NCI-H774 (cell line): ENCODE measurements at places on chromosomes 2 and 18.

DNA sequence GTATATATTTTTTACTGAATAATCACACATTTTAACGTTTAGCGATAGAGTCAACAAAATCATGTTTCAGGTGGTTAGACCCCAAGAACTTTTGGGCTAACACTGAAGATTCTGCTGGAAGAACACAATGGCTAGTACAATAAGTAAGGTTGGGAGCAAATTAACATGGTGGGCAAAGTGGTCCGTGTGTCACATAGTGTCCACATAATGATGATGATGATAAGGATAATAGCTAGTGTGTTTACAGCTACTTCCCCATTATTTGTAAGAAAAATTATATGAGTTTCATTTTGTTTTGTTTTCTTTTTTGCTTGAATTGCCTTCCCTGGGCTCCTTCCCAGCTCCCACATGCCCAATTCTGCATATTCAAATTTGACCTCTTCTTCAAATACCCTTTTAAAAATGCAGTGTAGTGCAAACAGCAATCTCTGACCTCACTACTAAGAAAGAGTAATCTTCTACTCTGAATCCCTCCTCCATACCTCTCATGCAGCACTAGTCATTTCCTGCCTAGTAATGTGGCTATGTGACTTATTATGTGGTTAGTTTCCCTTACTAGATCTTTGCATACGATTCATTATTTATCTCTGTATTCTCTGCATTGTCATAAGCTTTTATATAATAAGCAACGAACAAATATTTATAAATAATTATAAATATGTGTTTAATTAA is 16.9 kb upstream of the VPS54 start:
- DNase-seq, result no peak

DNA sequence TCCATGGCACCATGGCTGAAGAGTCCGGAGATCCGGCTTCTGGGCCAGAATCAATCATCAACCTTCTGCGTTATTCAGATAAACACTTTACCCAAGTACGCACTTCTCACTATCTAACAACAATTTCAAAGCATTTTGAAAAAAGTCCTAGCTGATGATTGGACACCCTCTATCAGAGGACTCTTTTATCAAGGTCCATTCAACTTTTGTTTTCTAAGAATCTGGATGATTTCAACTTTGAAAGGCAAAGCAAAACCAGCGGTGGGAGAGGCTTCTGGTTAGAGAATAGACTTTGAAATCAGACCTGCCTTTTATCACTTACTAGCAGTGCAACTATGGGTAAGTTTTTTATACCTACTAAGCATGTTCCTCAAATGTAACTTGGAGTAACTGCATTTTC is 293.6 kb upstream of the TNP1 start:
- DNase-seq, result no peak

DNA sequence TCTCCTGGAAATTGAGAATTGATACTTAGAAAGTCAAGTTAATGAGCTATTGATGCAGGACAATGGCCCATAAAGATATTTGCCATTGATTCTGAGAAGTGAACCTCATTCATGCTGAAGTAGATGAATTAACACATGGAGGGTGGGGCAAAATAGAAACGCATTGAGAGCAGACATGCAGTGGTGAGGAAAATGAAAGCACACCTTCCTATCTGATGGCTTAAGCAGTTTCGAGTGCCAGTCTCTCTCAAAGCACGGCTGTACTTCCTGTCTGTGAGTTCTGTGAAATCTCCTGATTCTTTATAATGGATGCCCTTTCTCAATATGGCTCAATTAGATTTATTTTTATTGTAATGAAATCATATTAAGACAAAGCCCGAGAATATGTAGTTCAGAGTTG is 247.0 kb downstream of the TMX3 start:
- DNase-seq, result peak; percentile 29

DNA sequence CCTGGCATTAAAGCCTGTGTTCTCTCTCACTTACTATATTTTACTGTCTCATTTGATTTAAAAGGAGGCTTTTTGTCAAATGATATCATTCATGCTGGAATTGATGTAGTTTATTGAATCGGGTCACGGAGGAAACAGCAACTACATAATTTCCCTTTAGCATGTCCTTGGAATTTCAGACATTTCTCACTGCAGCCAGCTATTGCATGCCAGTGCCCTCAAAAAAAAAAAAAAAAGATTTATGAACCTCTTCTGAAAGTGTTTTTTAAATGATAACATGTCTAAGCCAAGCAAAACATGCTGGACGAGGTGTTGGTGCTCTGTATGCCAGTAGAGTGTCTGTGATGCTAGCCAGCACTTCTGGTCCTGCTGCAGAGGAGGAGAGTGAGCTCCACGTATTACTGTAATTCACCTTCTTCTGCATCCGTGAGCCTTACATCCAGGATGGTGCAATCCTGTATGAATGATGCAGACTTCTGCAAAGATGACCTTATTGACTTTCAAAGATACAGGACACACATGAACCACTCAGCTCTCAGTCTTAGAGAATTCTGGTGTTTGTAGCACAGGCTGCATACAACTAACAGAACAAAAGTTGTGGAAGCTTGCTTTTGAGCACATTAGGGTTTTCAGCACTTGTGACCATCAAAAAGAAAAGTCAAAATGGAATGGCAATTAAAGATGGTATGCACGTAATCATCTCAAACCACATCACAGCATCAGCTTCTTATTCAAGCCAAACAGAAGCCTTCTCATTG is 31.1 kb downstream of the UGP2 start:
- DNase-seq, result no peak

DNA sequence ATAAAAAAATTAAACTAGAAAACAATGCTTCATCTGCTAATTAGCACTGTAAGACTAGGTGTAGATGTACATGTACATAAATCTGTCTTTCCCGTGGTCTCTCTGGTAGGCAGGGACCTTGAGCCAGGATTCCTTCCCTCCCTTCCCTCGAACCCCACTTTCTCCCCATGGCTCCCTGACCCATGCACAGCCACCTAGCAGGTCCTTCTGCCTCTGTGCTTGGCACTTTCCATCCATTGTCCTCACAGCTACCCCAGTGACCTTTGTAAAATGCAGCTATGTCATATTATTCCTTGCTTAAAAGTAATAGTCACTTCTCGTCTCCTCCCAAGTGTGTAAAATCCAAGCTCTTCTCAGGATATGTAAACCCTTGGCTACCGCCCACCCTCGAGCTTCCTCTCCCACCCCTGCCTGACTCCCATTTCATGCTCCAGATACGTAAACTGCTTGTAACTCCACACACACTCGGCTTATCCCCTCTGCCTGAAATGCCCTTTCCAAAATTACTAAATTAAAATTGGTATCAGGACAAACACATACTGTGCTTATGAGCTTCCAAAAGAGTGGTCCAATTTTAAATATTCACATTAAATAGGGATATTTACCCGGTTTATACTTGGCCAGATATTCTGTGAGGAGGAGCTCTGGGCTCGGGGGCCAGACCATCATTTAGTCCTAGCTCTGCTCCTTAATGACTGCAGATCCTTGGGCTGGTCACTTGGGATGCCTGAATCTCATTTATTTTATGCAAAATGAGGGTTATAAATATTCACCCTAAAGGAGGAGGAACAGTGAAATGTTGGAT is 54.0 kb upstream of the RALBP1 start:
- no peak for DNase-seq

DNA sequence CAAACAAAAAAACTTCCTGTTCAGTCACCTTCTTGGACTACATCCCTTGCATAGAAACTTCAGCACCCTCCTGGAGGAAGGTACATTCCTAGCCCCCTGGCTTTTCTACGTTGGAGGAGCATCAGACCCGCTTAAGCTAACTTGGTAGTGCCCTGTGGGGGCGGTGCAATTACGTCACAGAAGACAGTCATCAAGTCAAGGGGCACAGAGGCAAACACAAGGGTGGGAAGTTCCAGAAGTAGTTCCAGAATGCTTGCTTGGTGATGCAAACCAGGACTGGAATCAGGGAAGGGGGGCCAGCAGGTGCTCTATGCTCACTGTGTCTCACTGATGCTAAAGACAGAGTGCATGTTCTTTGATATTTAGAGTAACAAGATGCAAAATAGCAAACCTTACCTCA is 15.2 kb upstream of the AGFG1 start:
- no peak for DNase-seq

DNA sequence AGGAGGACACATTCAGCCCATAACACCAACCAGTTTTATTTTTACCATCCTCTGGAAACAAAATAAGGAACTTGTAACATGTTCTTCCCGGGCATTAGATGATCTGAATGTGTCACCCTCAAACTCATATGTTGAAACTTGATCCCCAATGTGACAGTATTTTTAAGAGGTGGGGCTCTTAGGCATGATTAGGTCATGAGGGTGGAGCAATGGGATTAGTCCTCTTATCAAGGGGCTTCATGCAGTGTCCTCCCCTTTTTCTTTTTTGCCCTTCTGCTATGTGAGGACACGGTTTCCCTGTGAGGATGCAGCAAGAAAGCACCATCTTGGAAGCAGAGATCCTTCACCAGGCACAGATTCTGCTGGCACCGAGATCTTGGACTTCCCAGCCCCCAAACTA is 401.5 kb upstream of the TRIB2 start:
- DNase-seq, result no peak

DNA sequence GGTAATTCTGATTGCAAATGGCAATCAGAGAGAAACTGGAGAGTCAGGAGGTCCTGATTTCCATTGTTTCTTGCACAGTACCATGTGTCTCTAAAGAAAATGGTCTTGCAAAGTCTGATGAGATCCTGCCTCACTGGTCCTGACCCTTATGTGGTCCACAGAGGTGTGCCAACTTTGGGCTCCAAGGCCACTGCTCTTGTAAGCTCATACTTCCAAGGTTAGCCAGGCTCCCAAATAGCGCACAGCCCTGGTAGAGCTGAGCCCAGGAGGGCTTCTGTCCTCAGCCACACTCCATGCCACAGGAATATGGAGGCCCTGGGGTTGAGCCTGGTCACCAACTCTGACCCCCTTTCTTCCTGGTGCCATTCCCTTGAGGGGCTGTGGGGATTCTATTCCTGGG is 80.7 kb downstream of the SDC1 start:
- DNase-seq, result no peak

DNA sequence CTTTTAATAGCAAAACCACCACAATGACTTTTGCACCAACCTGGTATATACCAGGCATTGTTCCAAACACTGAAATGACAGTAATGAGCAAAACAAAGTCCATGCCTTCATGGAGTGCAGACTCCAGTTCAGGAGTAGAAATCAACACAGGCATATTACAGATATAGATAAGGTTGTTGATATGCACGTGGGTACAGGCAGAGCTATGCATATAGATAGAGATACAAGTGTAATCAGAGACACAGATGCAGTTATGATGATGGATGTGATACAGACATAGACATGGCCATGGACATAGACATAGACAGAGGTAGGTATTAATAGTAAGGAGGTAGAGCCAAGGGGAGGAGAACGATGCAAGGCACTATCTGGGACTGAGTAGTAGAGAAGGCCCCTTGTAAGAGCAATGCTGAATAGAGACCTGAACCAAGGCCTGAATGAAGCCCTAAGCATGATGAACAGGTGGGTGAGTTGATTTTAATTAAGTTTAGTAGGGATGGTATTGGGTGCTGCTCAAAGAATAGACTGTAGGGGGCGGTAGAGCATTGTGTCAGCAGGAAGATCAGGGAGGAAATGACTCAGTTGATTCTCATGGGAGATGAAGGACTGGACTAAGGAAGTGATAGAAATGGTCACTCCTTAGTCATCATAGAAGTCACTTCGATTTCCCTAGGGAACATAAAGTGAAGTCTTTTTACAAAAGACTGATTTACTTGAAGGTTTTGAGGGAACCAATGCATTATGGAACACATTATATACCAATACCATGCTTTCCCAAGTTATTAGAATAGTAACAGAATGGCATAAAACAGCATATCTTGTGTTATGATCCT is 39.4 kb downstream of the CMPK2 start:
- DNase-seq, result no peak

GRCh38 chr2:20617892-20618467 is 32.9 kb downstream of the HS1BP3 start:
- peak; percentile 7 for DNase-seq

GRCh38 chr2:49935449-49935848 is 781.1 kb upstream of the FSHR start:
- DNase-seq, result no peak

- DNase-seq, result no peak
Measured at GRCh38 chr2:185219981-185220380, 518.6 kb upstream of the FSIP2 start.

- DNase-seq, result no peak
Measured at GRCh38 chr2:150256736-150257135, 230.7 kb downstream of the RND3 start.

DNA sequence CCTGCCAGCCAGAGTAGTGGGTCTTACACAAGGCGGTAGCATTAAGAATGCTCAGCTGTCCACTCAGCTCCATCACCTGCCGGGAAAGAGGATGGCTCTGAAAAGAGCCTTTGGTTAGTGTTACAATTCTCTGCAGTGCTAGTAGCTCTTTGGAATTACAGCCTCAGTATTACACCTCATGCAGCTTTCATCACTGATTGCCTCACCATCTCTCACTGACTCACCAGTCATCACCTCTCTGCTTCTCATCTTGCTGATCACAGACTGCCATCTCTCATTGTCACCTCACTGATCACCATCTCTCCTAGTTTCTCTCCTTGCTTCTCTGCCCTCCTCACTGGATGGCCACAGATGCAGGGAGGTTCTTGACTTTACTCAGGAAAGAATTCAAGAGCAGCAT is 573.5 kb upstream of the SETBP1 start:
- DNase-seq, result no peak

- DNase-seq, result no peak
Measured at GRCh38 chr2:187922846-187923245, 368.6 kb upstream of the TFPI start.

- no peak for DNase-seq
Measured at GRCh38 chr2:46561731-46562450, 82.5 kb downstream of the TMEM247 start.

- no peak for DNase-seq
Measured at GRCh38 chr2:41941831-41942230, 106.0 kb upstream of the PKDCC start.

- DNase-seq, result no peak
Measured at GRCh38 chr2:239884051-239884405, 141.1 kb downstream of the NDUFA10 start.

- DNase-seq, result no peak
Measured at GRCh38 chr2:20165677-20166509, 59.0 kb downstream of the SDC1 start.

DNA sequence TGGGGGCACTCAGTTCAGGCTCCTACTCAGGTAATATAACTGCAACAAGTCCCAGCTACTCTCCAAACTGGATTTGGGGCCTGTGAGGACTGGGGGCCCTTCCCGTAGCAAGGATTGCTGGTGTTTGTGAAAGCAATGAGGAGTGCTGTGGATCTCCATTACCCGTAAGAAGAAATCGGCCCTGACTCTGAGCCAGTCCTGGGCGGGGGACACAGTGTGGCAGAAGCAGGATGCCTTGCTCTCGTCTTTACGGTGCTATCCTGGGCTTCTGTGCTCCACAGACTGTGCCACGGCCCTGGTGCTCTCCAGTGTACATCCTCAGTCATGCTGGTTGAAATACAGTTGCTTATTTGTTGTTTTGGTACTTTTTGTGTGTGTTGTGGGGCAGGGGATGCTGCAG is 172.9 kb downstream of the NDUFA10 start:
- DNase-seq, result no peak
